ENCODE measurements at places on chromosomes 1 and 21.

DNA sequence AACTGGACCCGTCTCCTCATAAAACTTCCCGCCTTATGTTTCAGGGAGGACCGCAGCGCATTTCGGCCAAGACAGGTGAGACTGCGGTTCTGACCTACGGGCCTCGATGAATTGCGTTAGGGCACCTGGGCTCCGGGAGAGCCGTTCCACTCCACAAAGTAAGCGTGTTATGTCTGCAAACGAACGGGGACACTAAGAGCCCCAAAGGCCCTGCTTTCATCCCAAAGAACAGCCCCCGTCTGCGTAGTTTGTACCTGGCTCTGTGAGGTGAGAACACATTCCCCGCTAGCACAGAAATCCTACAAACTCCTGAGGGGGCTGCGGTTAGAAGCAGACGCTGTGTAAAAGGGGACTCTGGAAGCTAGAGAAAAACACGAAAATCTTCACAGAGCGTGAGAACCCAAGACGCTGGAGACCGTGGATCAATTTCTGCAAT lies 41.6 kb upstream of the PPIAL4F start:
- DNase-seq = no peak

GRCh38 chr1:97034651-97035050 lies 313.1 kb downstream of the PTBP2 start:
- no peak for DNase-seq

DNA sequence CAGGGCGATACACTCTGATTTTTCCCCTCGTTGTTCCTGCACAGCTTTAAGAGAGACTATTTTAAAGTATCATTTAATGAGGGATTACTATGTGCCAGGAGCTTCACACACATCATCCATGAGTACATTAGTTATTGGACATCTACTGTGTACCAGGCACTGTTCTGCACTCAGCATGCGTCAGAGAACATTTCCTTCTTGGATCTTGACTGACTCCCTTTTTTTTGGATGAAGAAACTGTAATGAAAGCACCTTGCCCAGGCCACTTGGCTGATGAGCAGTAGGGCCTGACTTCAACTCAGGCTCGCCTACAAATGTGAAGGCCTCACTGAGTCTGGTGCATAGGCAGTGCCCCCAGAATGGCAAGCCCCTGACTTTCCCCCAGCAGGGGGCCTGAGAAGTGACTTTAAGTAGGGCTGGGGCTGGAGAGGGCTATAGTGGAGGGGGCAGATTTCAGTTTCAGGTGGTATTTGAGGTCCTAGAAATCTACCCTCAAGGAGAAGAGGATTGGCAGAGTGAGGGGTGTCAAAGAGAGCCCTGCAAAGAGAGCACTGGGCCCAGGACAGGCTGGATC lies 50.0 kb downstream of the PTPRU start:
- DNase-seq = no peak

- no peak for DNase-seq
These were observed 6.3 kb upstream of the UBXN10 start for GRCh38 chr1:20179371-20180128.

DNA sequence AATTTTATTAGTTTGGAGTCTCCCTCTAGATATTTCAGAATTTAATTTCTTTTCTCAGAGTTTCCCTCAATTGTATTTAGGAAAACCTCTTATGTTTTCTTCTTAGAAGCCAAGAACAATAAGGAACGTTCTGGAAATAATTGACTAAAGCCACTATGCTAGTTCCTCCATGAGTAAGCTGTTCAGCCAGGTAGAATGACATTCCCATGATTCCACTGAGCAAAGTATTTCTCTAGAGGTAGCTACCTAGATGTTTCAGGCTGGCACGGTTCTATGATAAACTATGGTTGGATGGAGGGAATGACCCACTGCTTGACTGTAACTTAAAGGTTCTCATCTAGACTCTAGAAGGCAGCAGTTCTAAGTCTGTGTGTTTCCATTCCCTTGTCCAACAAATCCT lies 62.4 kb downstream of the CLDN17 start:
- peak; percentile 40 for DNase-seq

DNA sequence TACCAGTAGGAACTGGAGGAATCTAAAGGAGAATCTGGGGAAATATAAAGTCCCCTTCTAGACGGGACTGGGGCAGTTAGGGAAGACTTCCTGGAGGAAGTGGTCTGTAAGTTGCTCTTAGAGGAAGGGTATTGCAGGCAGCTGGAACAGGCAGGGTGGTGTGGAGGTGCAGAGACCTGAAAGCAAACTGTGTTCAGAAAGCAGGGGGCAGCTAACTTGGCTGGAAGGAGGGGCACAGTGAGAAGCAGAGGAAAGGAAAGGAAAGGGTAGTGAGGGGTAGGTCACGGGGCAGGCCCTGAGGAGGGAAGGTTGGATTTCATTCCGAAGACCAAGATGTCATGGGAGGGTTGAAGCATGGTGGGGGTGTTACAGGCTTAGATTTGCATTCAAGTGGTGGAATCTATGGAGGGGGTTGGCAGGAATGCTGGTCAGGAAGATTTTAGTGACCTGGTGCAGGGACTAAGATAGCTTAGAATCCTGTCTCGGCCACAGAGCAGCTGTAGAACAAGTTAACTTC lies 240.7 kb downstream of the FOXD2 start:
- DNase-seq = no peak

DNA sequence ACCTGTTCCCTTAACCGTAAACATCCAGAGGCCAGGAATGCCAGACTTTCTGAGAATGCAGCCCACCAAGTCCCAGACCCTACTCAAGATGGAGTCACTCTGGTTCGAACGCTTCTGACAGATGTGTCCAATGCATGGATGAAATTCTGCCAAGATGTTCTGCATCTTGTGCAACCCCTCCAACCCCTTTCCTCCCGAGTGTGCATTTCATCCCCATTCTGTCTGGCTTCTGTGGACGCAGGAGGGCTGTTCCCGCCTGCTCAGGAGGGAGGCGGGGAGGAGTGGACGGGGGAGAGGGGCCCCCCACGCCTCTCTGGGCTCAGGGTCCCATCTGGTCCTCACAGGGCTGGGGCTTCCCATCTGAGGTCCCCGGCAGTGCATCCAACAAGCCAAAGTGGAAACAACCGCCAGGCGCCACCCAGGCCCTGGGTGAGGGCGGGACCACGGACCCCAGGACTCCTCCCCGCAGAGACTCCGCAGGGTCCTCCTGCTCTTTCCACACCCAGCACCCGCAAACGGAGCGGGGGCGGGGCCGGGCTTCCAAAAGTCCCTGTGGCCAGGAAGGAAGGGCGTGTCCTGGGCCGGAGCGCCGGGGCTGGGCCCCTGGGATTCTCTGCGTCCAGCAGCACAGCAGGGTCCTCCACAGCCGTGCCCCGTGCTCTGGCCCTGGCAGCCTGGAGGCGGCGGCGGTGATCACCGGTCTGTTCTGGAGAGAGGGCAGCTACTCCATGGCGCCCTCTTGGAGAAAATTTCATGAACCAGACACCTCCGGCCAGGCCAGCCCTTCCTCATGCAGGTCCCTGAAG lies 27.8 kb upstream of the SUMO3 start:
- peak; percentile 33 for DNase-seq

DNA sequence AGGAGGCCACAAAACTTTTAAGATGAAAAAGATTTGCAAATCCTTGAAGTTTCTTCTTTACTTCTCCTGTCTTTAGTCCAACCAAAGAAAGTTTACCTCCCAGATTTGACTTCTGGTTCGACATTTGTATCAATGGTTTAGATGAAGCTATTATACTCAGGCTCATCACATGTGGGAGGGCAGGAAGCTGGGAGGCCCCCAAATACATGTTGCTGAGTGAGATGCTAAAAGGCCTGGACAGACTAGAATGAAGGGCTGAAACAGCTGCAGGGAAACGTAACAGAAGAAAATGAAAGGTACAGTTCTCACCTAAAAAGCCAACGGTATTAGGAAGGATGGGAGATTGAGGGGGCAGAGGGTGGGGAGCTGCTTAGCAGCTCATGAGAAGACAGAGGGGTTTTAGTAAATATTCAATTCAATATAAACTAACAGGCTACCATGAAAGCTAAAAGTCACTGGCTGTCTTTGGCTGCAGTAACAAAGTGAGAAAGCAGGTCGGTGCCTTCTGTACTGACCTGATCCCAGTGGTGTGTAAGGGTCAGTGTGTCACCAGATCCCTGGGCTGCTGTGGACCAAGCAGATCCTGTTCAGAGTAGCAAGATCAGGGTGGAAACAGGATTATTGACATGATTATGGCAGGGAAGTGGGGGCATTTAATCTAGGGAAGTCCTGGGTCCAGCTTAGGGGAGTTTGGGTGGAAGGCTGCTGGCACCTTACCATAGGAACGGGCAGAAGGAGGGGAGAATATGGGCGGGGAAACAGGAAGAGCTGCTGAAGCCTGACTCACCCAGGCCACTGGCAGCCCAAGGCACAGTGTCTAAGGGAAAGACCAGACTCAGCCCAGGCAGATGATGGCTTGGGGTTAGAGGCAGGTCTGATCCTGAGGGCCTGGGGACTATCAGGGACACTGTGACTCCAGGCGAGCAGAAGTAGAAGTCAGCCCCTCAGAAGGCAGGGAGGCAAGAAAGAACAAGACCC lies 60.4 kb downstream of the KCNN3 start:
- DNase-seq = peak; percentile 81

DNA sequence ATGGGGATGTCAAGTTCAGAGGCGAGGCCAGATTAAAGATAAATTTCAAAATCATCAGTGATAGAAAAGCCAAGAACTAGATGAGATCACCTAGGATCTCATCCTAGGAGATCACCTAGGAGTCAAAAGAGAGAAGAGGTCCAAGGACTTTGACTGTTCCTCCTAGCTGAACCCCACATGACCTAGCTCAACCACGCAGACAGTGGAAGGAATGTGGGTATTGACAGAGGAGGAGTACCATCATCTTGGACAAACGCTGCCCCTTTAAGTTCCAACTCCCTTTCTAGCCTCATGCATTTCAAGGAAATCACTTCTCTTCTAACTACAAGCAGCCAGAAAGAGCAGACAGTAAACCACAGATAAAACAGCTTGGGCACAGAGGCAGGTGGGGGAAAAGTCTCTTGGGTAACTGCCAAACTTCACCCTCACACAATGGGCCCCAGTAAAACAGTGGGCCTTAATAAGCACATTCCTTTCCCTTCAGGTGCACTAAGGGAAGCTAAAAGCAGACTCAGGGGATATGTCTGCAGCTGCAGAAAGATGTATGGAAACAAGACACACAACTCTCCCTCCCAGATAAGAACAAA lies 12.5 kb upstream of the FAM76A start:
- DNase-seq = no peak

GRCh38 chr1:18401921-18402320 lies 78.8 kb upstream of the KLHDC7A start:
- no peak for DNase-seq

- DNase-seq = no peak
These were observed 21.8 kb downstream of the PPT1 start for GRCh38 chr1:40075266-40075665.

GRCh38 chr1:245871915-245872314 lies 635.2 kb downstream of the SMYD3 start:
- DNase-seq = no peak

DNA sequence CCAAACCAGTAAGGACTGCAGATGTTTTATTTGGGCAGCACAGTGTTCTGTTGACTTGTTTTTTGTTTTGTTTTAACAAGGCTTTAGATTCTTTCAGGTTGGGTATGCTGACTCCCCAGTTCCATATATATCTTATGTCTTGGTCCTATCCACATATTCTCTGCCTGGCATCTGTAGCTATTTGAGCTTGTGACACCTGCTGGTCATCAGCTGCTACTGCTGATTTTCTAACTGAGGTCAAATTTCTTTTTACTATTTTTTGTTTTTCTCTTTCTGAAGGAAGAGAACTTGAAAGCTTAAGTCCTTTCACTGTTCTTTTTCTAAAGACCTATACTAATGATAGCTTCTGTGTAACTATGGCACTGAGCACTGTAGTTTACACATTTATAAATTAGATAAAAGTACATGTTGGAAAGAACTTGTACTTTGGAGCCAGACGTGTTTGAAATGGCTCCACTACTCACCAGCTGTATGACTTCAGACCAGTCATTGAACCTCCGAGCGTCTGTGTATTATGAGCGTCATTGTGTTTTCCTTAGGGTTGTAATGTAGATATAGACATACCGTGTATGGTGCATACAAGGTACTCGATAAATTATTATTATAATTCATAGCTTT lies 109.4 kb downstream of the NRDC start:
- peak; percentile 71 for DNase-seq

- no peak for DNase-seq
These were observed 367.1 kb downstream of the PBX1 start for GRCh38 chr1:164926107-164926506.

- peak; percentile 29 for DNase-seq
These were observed 21.1 kb upstream of the F3 start for GRCh38 chr1:94562519-94563260.

GRCh38 chr1:231806623-231807495 lies 180.3 kb downstream of the DISC1 start:
- DNase-seq = peak; percentile 51

DNA sequence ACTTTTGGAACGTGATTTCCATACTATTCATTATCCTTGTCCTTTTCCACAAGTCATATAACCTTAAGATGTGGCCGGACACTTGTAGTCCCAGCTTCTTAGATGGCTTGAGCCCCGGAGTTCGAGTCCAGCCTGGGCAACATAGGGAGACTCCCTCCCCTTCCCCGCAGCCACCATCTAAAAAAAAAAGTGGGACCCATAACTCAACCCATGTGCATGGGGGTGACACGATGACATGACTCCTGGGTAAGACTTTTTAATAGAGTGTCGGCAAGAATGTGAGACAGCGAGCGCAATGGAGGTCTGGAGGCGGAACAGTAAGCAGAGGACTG lies 25.7 kb downstream of the MIA3 start:
- DNase-seq = no peak

DNA sequence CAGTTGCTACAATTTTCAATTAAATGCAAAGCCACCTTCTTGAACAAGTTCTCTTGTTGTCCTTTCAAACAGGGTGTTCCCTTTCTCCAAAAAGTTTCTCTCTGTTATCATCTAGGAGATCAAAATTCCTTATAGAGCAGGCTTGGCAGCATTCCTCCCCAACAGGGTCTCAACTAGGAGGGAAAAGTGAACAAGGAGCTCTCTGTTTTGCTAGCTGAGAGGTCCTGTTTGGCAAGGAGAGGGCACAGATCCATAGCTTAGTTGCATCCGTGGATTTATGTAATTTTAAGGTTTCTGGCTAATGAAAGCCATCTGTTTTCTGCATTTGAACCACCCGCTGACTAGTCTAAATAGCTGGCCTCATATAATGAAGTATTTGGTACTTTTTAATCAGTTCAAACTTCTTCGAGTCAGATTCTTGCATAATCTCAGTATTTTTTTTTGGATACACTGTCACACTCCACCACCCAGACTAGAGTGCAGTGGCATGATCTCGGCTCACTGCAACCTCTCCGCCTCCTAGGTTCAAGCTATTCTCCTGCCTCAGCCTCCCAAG lies 54.0 kb downstream of the APP start:
- DNase-seq = no peak

DNA sequence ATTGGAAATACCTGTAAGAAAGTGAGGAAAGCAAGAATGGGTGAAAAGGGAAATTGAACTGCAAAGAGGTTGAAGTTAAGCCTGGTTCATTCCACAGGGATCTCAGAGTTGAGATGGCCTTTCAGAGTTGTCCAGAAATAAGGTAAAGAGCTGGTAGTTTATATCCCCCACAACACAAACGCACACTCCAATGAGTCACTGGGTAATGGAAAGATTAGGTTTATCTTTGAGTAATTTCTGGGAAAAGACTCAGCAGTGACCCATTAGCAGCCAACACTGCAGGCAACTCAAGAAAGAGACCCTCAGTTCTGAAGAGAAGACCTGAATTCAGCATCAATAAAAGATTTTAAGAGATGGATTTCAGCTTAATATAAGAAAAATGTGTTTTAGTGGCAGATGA lies 485.5 kb downstream of the PTPRC start:
- no peak for DNase-seq
